Heart right ventricle (tissue), 16 donors: ENCODE measurements at places on chromosomes 13 and 19. TPM values are rescaled to one million over a fixed set of nuclear protein-coding genes. Genes with fewer than 3 reads are reported as not detected.

LYPD3 gene
- 0.75 TPM for total RNA-seq

CLASRP gene
- total RNA-seq = 30.6 TPM

DNA sequence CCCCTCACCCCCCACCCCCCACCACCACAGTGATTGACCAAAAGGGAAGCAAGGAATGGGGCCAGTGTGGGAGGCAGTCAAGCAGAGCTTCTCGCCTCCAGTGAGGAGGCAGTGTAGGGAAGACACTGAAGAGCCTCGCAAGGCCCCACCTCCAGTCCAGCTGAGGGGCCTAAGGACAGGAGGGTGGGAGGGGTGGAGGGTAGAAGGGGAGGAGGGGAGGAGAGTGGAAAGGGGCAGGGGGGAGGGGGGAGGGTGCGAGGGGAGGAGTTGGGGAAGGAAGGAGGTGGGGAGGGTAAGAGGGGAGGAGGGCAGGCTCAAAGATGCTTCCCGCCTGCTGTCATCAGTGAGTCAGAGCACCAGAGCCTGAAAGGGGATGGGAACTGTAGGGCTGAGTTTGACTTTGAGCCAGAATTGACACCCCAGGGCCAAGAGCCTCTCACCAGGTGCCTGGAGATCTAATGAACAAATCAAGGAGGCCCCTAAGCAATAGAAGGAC is 786.2 kb downstream of the UQCRFS1 start:
- H3K36me3 ChIP-seq = no peaks in the 10 kb centered on the region
- no peaks in the 10 kb centered on the region for H3K4me1 ChIP-seq

DNA sequence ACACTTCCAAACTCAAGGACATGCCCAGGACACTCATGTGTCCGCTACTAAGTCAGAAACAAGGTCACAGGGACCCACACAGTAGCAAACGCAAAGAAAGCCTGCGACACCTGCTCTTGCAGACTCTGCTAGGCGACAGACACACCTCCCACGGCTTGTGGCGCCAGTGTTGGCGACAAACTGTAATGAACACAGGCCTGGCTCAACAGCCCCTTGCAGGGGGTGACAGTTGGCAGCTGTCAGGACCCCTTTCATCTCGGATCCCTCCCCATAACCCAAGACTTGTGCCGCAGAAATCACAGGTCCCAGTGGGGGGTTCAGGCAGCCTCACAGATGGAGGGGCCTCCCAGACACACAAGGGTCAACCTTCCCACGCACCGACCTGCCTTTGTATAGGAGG is 364 bp downstream of the CKM start:
- H3K4me3 ChIP-seq = peak overlapping the region; percentile 64
- H3K4me1 ChIP-seq = peaks cover 8% of the 10 kb centered on the region
- peaks cover 6% of the 10 kb centered on the region for H3K36me3 ChIP-seq
- peaks cover 17% of the 10 kb centered on the region for H3K27me3 ChIP-seq

GRCh38 chr19:3087769-3088168 is 6.4 kb upstream of the GNA11 start:
- no peaks in the 10 kb centered on the region for H3K27me3 ChIP-seq
- no peak for DNase-seq
- no peak overlapping the region for H3K27ac ChIP-seq
- no peak overlapping the region for H3K4me3 ChIP-seq
- H3K4me1 ChIP-seq = no peaks in the 10 kb centered on the region

GRCh38 chr13:107065036-107065435 is 497.1 kb upstream of the ARGLU1 start:
- no peaks in the 10 kb centered on the region for H3K36me3 ChIP-seq
- H3K4me3 ChIP-seq = no peak overlapping the region
- no peaks in the 10 kb centered on the region for H3K4me1 ChIP-seq
- DNase-seq = no peak
- H3K27me3 ChIP-seq = no peaks in the 10 kb centered on the region

GRCh38 chr13:113874177-113874576 is 10.3 kb upstream of the GAS6 start:
- H3K36me3 ChIP-seq = no peaks in the 10 kb centered on the region
- no peaks in the 10 kb centered on the region for H3K27me3 ChIP-seq
- no peak for DNase-seq
- H3K4me3 ChIP-seq = no peak overlapping the region
- no peak overlapping the region for H3K27ac ChIP-seq

GRCh38 chr19:39847525-39847924 is 1.3 kb upstream of the FBL start:
- H3K27me3 ChIP-seq = no peaks in the 10 kb centered on the region
- no peaks in the 10 kb centered on the region for H3K36me3 ChIP-seq
- H3K27ac ChIP-seq = no peak overlapping the region
- H3K4me1 ChIP-seq = peaks cover 25% of the 10 kb centered on the region

- H3K27me3 ChIP-seq = no peaks in the 10 kb centered on the region
- H3K36me3 ChIP-seq = peaks cover 47% of the 10 kb centered on the region
- peak overlapping the region; percentile 88 for H3K4me3 ChIP-seq
- peak overlapping the region; percentile 85 for H3K27ac ChIP-seq
- no peak for DNase-seq
Observed at GRCh38 chr19:58229255-58229639, 533 bp downstream of the ZNF544 start.
